ENCODE measurements at places on chromosomes 6 and 20. TPM values are rescaled to one million over a fixed set of nuclear protein-coding genes. Genes with fewer than 3 reads are reported as not detected.

DNA sequence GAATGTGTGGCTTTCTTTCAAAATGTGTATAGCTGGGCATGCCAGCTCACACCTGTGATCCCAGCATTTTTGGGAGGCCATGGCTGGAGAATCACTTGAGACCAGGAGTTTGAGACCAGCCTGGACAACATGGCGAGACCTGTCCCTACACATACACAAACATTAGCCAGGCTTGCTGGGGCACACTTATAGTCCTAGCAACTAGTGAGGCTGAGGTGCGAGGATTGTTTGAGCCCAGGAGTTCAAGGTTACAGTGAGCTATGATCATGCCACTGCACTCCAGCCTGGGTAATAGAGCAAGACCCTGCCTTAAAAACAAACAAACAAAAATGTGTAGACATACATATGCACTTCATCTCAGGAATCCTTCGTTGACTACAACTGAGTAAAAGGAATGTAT is 31.1 kb upstream of the PLEKHG1 start:
- no peak for DNase-seq

- no peak for DNase-seq
These were observed 4.2 kb downstream of the BTNL2 start for GRCh38 chr6:32402812-32403211.

DNA sequence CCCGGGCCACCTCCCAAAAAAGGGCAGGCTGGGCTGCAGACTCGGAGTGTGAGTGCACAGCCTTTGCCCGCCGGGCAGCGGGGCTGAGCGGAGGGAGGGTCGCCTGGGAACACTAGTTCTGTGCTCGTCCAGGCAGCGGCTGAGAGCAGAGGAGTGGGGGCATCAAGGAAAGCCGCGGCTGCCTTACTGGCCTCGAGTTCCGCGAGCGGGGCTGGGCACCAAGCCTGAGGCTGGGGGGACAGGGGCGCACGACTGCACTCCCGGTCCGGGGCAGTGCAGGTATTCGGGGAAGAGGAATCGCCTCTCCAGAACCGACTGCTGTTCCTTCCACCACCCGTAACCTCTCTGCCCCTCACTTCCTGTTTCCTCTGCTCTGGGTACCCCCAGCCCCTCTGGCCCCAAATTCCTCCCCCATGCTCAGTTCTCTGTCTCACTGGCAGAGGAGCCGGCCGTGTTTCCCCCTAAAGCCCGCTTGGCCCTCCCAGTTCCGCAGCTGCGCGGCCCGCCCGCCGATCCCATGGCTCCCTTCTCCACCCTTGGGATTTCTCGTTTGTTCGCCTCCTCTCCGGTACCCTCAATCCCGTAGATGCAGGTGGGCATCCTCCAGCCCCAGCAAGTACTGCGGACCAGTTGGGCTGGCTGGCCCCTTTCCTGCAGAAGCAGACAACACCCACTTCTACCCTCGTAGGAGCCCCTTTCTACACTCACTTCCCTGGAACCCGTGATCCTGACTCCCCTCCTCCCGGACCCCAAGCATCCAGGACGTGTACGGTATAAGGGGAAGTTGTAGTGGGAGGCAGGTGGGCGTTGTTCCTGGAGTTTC is 5.1 kb downstream of the RING1 start:
- DNase-seq: no peak

DNA sequence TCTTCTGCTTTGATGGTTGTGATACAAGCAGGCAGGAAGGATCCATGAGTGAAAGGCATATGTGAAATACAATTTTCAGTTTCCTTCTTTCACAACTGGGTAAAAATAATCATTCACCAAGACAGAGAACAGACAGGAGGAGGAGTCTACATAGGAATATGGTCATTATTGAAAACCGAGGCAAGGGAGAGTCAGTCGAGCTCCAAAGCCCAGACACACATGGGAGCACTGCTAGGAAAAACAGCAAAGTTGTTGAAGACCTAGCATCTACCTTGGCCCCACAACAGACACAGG is 260.6 kb downstream of the ERMARD start:
- DNase-seq: no peak

- DNase-seq: no peak
These were observed 6.6 kb upstream of the SAMHD1 start for GRCh38 chr20:36957875-36958667.

DNA sequence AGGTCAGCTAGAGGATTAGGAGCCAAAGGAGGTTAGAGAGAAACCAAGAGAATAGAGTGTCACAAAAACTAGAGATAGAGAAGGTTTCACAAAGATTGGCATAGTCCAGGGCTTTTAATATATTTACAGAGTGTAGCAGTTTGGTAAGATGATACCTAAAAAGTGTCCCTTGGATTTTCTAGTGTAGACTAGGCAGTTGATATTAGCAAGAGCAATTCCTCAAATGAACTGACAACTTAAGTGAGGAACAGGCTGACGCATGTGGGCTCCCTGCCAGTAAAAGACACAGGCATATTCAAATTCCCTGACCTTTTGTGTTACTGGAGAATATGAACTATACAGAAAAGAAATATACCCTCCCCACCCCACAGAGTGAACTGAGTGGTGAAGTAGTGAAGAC is 40.1 kb downstream of the VTA1 start:
- DNase-seq: peak; percentile 53

- no peak for DNase-seq
These were observed 609 bp downstream of the OGFRL1 start for GRCh38 chr6:71289039-71289801.

GRCh38 chr20:25484911-25485511 is 77.5 kb downstream of the GINS1 start:
- DNase-seq: peak; percentile 72

TNFRSF6B gene
- total RNA-seq: 37.0 TPM

ATP6V1G2 gene
- total RNA-seq: 0.59 TPM

C6orf163 gene
- total RNA-seq: 0.56 TPM

BPIFB4 gene
- total RNA-seq: not detected

Data from pulmonary artery endothelial cell (primary cell).